ENCODE measurements at places on chromosomes 6 and 20. TPM values are rescaled to one million over a fixed set of nuclear protein-coding genes. Genes with fewer than 3 reads are reported as not detected.

The UNC5CL gene
- 0.93 TPM for polyA plus RNA-seq

The CST2 gene
- not detected for polyA plus RNA-seq

The HCK gene
- polyA plus RNA-seq = 3.4 TPM

The MACROD2 gene
- polyA plus RNA-seq = 9.0 TPM

The RNF8 gene
- 34.5 TPM for polyA plus RNA-seq

The DOK5 gene
- 5.7 TPM for polyA plus RNA-seq

All from brain (organoid and tissue), 16 donors.